Vagina (tissue), 2 donors: ENCODE measurements at places on chromosomes 7 and 10. TPM values are rescaled to one million over a fixed set of nuclear protein-coding genes. Genes with fewer than 3 reads are reported as not detected.

DNA sequence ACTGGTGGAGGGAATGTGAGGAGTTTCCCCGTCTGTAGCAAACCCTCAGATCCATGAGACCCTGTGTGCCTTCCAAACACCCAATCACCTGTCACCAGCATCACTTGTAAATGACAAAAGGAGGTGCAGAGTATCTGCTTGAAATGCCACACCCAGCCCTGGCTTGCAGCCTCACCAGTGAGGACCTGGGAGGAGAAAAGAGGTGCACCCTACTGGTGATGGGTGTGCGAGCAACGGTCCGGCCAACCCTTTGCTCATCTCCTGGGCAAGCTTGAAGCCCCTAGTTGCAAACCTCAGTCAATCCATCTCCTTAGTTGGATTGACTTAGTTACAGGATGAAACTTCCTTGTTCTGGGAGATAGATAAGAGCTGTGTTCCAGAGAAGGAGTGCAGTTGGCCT, 62.4 kb upstream of the WAPL start:
- H3K4me3 ChIP-seq, result no peak overlapping the region
- no peaks in the 10 kb centered on the region for H3K36me3 ChIP-seq
- H3K4me1 ChIP-seq, result peaks cover 7% of the 10 kb centered on the region
- no peaks in the 10 kb centered on the region for H3K27me3 ChIP-seq
- H3K27ac ChIP-seq, result no peak overlapping the region
- no peak for DNase-seq

DNA sequence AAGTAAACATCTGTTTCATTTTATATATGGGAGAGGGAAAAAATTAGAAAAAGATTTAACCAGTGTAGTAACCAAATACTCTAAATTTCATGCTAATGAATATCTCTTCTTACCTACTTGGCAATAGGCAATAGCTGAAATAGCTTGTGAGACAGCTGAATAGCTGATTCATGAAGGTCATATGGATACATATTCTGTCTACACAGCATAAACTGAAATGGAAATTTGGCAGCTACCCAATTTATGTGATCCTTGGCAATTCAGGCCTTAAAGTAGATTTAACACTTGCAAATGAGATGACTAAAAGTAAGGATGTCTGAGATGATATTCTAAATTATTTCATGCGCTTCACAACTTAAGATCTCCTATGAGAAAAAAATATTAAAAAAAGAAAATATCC, 261.2 kb upstream of the SEMA3A start:
- no peak for DNase-seq
- no peaks in the 10 kb centered on the region for H3K27me3 ChIP-seq
- H3K4me1 ChIP-seq, result no peaks in the 10 kb centered on the region
- H3K27ac ChIP-seq, result no peak overlapping the region
- no peak overlapping the region for H3K4me3 ChIP-seq

DNA sequence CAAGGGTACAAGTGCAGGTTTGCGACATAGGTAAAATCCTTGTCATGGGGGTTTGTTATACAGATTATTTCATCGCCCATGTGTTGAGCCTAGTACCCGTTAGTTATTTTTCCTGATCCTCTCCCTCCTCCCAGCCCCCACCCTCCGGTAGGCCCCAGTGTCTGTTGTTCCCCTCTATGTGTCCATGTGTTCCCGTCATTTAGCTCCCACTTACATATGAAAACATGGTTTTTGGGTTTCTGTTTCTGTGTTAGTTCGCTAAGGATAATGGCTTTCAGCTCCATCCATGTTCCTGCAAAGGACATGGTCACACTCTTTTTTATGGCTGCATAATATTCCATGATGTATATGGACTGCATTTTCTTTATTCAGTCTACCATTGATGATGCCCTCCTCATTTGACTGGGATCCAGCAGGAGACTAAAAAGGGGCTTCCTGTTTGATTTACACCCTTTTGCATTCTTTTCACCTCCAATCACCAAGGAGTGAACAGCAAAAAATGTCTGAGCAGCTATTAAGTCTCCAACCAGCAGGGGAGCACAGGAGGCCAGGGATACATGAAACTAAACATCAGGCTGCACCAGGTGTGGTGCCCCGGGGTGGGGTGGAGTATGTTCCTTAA, 188.2 kb downstream of the SKIDA1 start:
- H3K27ac ChIP-seq, result no peak overlapping the region
- no peaks in the 10 kb centered on the region for H3K27me3 ChIP-seq
- H3K4me1 ChIP-seq, result peaks cover 19% of the 10 kb centered on the region
- DNase-seq, result no peak

DNA sequence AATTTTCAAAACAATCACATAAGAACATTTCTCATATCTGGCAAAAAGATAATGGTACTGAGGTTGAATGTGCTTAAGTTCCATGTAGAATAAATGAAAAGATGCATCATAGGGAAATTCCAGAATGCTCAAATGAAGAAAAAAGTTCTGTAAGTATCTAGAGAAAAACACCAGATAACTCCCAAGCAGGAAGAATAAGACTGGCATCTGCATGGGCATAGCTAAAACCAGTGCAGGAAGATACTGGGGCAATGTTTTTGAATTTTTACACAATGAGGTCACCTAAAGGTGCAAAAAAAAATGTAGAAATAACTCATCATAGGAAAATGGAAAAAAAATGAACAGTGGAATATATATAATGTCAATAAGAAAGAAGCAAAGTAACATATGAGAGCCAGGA, 275.2 kb downstream of the BAMBI start:
- no peak overlapping the region for H3K4me3 ChIP-seq
- no peak for DNase-seq
- H3K4me1 ChIP-seq, result no peaks in the 10 kb centered on the region
- H3K27me3 ChIP-seq, result no peaks in the 10 kb centered on the region
- H3K36me3 ChIP-seq, result no peaks in the 10 kb centered on the region

GRCh38 chr10:51521605-51522004, 177.8 kb downstream of the CSTF2T start:
- no peak overlapping the region for H3K4me3 ChIP-seq
- H3K27me3 ChIP-seq, result no peaks in the 10 kb centered on the region
- H3K4me1 ChIP-seq, result no peaks in the 10 kb centered on the region
- H3K27ac ChIP-seq, result no peak overlapping the region
- no peaks in the 10 kb centered on the region for H3K36me3 ChIP-seq

DNA sequence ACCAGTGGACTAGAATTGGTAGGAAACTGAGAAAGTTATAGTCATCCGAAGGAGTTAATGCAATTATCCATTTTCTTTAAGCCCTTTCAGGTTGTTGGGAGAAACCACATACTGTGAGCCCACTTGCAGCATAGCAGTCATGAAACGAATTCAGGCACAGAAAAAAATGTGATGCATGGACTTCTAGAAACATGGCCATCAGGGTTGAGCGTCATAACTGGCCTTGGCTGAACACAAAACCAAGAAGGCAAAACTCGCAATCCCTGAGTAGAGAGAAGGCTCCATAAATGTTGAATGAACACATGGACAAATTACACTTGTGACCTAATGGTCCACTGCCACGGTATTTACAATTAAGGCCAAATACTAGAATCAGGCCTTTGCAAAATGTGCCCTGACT, 121.9 kb downstream of the FAM107B start:
- peaks cover 47% of the 10 kb centered on the region for H3K4me1 ChIP-seq
- no peak overlapping the region for H3K4me3 ChIP-seq
- H3K27ac ChIP-seq, result peak overlapping the region; percentile 16
- no peaks in the 10 kb centered on the region for H3K36me3 ChIP-seq

GRCh38 chr10:43702213-43702935, 53.7 kb upstream of the ZNF32 start:
- DNase-seq, result no peak
- H3K4me1 ChIP-seq, result peaks cover under 1% of the 10 kb centered on the region
- H3K4me3 ChIP-seq, result no peak overlapping the region
- no peak overlapping the region for H3K27ac ChIP-seq

GRCh38 chr10:37856881-37857286, 526 bp downstream of the ZNF248 start:
- peaks cover 47% of the 10 kb centered on the region for H3K4me1 ChIP-seq
- H3K4me3 ChIP-seq, result peak overlapping the region; percentile 92
- peak overlapping the region; percentile 100 for H3K27ac ChIP-seq
- no peaks in the 10 kb centered on the region for H3K36me3 ChIP-seq
- H3K27me3 ChIP-seq, result no peaks in the 10 kb centered on the region
- DNase-seq, result peak; percentile 87

GRCh38 chr7:147541261-147541660, 1049.3 kb upstream of the C7orf33 start:
- no peaks in the 10 kb centered on the region for H3K27me3 ChIP-seq
- no peaks in the 10 kb centered on the region for H3K36me3 ChIP-seq
- DNase-seq, result no peak
- no peaks in the 10 kb centered on the region for H3K4me1 ChIP-seq
- no peak overlapping the region for H3K4me3 ChIP-seq

GRCh38 chr10:3010334-3010733, 57.0 kb upstream of the PFKP start:
- H3K27ac ChIP-seq, result no peak overlapping the region
- H3K36me3 ChIP-seq, result no peaks in the 10 kb centered on the region
- no peaks in the 10 kb centered on the region for H3K4me1 ChIP-seq
- no peak overlapping the region for H3K4me3 ChIP-seq
- no peak for DNase-seq
- H3K27me3 ChIP-seq, result no peaks in the 10 kb centered on the region

GRCh38 chr10:102982296-102982695, 64.2 kb downstream of the CNNM2 start:
- H3K36me3 ChIP-seq, result no peaks in the 10 kb centered on the region
- no peak for DNase-seq
- H3K27me3 ChIP-seq, result no peaks in the 10 kb centered on the region
- no peak overlapping the region for H3K4me3 ChIP-seq
- no peaks in the 10 kb centered on the region for H3K4me1 ChIP-seq
- no peak overlapping the region for H3K27ac ChIP-seq

GRCh38 chr10:4450981-4451908, 374.8 kb upstream of the AKR1E2 start:
- H3K4me1 ChIP-seq, result no peaks in the 10 kb centered on the region
- no peak for DNase-seq
- H3K27ac ChIP-seq, result peak overlapping the region; percentile 17
- H3K27me3 ChIP-seq, result no peaks in the 10 kb centered on the region
- H3K4me3 ChIP-seq, result no peak overlapping the region
- H3K36me3 ChIP-seq, result no peaks in the 10 kb centered on the region

The MRLN gene
- not detected for total RNA-seq

The ATP6V0A4 gene
- 1.2 TPM for total RNA-seq

The CACNB2 gene
- 12.8 TPM for total RNA-seq

The PCLO gene
- total RNA-seq, result 10.8 TPM
